MCF 10A (cell line): ENCODE measurements at places on chromosomes 13 and 19. TPM values are rescaled to one million over a fixed set of nuclear protein-coding genes. Genes with fewer than 3 reads are reported as not detected.

Gene MAMSTR
- total RNA-seq = 0.22 and 0.65 TPM in 2 replicates

DNA sequence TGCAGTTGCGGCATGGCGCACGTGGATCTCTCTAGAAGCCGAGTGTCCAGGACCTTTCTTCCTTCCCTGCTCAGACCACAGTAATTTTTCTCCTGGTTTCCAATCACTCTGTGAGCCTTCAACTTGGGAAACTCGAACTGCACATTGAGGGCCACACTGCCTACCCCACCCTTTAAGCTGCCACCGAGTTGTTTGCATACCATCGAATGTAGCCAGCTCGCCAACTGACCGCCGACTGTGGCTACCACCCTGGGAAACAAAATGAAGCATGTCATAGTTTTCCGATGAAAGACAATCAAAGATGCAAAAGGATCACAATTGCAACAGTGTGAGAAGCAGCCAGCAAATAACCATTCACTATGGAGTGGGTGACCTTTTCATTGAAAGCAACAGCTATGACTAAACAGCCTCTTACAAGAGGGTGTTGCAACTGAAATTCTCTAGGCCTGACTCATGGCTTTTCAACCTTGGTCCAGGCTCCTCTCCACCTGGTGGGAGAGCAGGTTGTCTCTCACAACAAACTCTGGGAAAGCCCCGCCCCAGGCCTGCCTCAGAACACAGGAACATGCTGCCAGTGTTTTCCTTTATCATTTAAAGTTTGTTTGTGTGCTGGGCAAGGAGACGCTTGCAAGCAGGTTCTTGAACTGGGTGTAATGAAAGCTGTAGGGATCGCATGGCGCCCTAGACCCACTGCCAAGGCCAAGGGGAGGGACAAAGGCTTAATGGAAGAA is 141.7 kb upstream of the SERP2 start:
- no peaks in the 10 kb centered on the region for H3K36me3 ChIP-seq
- H3K27ac ChIP-seq = peak overlapping the region; percentile 86
- peaks cover 28% of the 10 kb centered on the region for H3K4me1 ChIP-seq
- peak overlapping the region; percentile 34 for H3K4me3 ChIP-seq

DNA sequence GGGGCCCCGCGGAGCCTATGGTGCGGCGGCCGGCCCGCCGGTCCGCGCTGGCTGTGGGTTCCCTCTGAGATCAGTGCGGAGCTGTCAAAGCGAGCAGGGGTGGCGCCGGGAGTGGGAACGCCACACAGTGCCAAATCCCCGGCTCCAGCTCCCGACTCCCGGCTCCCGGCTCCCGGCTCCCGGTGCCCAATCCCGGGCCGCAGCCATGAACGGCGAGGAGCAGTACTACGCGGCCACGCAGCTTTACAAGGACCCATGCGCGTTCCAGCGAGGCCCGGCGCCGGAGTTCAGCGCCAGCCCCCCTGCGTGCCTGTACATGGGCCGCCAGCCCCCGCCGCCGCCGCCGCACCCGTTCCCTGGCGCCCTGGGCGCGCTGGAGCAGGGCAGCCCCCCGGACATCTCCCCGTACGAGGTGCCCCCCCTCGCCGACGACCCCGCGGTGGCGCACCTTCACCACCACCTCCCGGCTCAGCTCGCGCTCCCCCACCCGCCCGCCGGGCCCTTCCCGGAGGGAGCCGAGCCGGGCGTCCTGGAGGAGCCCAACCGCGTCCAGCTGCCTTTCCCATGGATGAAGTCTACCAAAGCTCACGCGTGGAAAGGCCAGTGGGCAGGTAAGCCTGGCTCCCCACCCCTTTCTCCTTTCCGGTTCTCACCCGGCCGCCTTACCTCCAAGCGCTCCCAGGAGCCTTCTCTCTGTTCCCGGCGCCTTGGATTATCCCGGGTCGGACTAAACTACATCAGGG is at the start of gene PDX1:
Gene PDX1 (plus strand): TSS at position 67 of the 743 bp plus-strand sequence. CDS start 139 bp downstream, at position 206.
- H3K36me3 ChIP-seq = no peaks in the 10 kb centered on the region
- peaks cover 14% of the 10 kb centered on the region for H3K4me1 ChIP-seq
- peak within 1 kb of the TSS; percentile 69 for H3K4me3 ChIP-seq
- peak; percentile 47 for DNase-seq
- no peak within 1 kb of the TSS for H3K27ac ChIP-seq

- H3K27ac ChIP-seq = no peak overlapping the region
- DNase-seq = no peak
- no peak overlapping the region for H3K4me3 ChIP-seq
- no peaks in the 10 kb centered on the region for H3K4me1 ChIP-seq
- H3K36me3 ChIP-seq = no peaks in the 10 kb centered on the region
- no peaks in the 10 kb centered on the region for H3K27me3 ChIP-seq
Measured at GRCh38 chr19:29724102-29724641, 9.1 kb upstream of the C19orf12 start.

- no peak overlapping the region for H3K27ac ChIP-seq
- H3K27me3 ChIP-seq = no peaks in the 10 kb centered on the region
- no peak overlapping the region for H3K4me3 ChIP-seq
- peaks cover 26% of the 10 kb centered on the region for H3K4me1 ChIP-seq
- DNase-seq = no peak
Measured at GRCh38 chr19:8609279-8610040, 1.1 kb downstream of the ADAMTS10 start.

DNA sequence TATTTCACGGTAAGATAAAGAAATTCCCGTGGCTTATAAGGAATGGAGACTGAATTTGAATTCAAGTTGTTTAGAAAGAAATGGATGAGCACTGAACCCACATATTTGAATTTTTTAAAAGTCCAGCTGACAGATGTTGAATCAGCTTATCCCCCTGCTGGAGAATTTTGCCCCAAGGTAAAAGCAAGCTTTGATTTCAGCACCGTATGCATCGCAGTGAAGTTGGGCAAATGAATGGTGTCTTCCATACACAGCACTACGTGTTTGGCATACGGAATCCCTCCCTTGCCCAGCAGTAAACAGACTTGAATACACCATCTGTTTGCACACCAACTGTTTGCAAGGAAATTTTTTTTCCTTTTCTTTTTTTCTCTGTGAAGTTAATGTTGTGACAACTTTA is 77.5 kb upstream of the PEG3 start:
- no peak overlapping the region for H3K4me3 ChIP-seq
- no peak for DNase-seq
- H3K27ac ChIP-seq = no peak overlapping the region
- no peaks in the 10 kb centered on the region for H3K36me3 ChIP-seq
- H3K27me3 ChIP-seq = no peaks in the 10 kb centered on the region
- no peaks in the 10 kb centered on the region for H3K4me1 ChIP-seq
